Large intestine (tissue), 12 donors: ENCODE measurements at places on chromosomes 16 and 17.

DNA sequence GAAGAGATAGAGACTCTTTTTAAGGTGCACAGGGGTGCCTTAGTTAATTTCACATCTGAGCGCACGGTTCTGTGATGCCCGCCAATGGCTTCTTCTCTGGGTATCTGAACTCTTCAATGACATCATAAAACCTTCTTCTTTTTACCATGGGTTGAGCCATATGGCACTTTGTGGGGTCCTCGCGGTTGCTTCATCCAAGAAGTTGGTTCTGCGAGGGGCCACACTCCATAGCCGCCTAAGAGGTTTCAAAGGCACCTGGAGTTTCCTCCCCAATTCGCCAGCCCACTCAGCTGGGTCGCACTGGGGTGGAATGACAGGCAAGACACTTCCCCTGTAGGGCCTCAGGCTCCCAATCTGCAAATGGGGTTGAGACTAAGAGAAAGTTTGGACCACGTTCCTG lies 10.4 kb upstream of the MT4 start:
- no peak for DNase-seq

- DNase-seq = peak; percentile 93
Observed at GRCh38 chr17:2786176-2786881, 9.9 kb upstream of the RAP1GAP2 start.

GRCh38 chr16:89375021-89375420 lies 115.3 kb downstream of the ANKRD11 start:
- peak; percentile 31 for DNase-seq

- no peak for DNase-seq
Observed at GRCh38 chr17:82097184-82097918, 685 bp downstream of the FASN start.

DNA sequence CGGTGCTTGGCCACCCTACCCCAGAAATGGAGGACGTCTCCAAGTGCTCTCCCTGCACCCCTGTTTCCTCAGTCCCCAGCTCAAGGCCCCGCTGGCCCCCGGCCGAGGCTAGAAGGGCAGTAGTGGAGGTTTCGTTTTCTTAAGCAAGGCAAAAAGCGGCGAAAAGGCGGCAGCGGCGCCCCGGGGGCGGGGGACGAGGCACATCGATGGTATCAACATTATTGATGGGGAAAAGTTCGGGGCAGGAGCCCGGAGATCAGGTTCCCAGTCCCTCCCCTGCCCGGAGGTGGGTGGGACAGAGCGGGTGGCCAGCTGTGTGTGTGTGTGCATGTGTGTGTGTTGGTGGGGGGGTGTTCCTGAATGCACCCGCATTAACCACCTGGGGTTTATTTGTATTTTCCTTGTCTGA lies 4.1 kb upstream of the SALL1 start:
- no peak for DNase-seq

GRCh38 chr16:55411231-55411630 lies 67.8 kb upstream of the MMP2 start:
- DNase-seq = no peak

DNA sequence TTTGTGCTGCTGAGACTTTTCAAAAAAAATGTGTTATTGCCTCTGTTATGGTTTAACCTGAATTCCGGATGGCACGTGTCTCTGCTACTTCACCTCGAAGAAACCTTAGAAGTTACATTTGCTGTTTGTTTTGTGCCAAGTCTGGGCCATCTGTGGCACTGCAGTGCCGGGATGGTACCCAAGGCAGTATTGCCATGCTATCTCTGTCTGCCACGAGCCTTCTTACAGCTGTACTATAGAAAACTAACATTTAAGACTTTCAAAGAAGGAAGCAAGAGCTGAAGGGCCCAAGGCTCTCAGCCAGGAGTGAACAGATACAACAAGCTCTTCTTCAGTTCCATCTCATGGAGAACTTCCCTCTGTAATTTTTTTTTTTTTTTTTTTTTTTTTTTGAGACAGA lies 73.7 kb upstream of the NOL11 start:
- no peak for DNase-seq

GRCh38 chr17:40224718-40225550 lies 5.8 kb downstream of the WIPF2 start:
- DNase-seq = no peak

- DNase-seq = no peak
Observed at GRCh38 chr16:57562066-57562465, 19.6 kb downstream of the ADGRG5 start.

DNA sequence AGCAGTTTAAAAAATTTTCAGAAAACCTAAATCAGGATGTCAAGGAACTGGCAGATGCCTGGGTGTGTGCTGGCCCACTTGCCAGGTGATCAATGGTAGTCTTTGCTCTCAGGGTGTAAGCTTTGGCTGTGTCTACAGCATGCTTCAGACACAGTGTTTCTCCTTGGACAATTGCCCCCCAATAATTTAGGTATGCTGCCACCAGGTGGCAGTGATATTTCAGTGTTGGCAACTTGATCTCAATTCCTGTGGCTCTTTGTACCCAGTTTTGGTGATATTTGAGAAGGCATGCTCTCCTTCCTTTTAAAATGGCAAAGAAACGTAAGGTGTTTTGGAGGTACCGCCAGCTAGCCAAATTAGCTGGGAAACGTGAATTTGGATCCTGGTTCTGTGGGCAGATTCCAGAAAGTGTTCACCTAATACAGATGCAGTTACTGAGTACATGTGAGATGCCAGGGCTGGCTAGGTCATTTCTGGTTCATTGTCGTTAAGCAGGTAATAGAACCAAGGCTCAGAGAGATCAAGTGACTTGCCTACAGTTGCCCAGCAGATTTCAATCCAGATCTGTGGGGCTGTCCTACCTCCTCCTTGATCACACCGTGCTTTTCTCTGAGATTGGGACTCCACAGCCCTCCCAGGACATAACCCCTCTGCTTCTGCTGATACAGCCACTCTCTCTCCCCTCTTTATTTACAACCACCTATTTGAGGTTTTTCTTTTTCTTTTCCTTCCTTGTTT lies 155.6 kb upstream of the PLCG2 start:
- DNase-seq = peak; percentile 37

DNA sequence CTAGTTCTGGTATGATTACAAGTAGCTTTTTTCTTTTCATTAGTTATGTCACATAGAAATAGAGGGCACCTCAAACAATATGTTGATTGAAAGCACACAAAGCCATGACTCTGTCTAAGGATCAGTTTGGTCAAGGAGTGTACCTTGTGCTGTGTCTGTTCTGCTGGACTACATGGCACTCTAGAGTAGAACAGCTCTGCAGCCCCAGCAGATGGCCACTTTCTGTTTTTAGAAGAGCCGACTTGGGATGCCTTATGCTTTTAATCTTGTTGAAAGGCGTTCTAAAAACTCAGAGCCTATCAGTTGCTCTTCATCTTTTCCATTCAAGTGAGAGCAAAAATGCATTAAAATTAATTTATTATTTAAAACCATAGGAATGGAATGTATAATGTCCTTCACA lies 49.3 kb upstream of the CA10 start:
- DNase-seq = no peak

DNA sequence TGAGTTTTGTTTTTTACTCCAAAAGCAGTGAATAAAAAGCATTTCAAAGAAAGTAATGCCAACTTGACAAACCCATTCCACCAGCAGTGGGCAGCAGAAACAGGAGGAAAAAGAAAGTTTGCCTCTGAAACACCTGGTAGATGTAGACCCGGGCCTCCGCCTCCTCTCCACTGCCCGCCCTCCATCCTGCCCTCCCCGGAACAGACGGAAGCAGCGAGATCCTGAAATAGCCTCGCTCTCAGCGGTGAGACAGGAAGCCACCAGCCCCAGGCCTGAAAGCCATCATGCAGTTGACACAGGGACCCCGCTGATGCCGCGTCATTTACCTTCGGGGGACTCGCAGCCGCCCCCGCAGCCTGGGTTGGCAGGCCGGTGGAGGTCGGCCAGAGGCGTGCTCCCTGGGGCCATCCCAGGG lies 67.8 kb downstream of the C16orf78 start:
- DNase-seq = peak; percentile 50

GRCh38 chr17:8859804-8860430 lies 7.6 kb downstream of the PIK3R6 start:
- no peak for DNase-seq

- DNase-seq = no peak
Observed at GRCh38 chr17:28180449-28180848, 138.0 kb downstream of the NLK start.
